CD4-positive, alpha-beta T cell (primary cell): ENCODE measurements at places on chromosomes 7 and 10. TPM values are rescaled to one million over a fixed set of nuclear protein-coding genes. Genes with fewer than 3 reads are reported as not detected.

Gene ITPRID1
- total RNA-seq: not detected

Gene ZPBP
- not detected for total RNA-seq

Gene SLC13A1
- total RNA-seq: not detected

Gene LRRC4
- total RNA-seq: 1.1 TPM

Gene COL1A2
- 0.28 TPM for total RNA-seq

Gene BAG3
- 65.1 TPM for total RNA-seq

Gene RADIL
- not detected for total RNA-seq

Gene C7orf33
- total RNA-seq: not detected

Gene MAGI2
- total RNA-seq: not detected

Gene PDLIM1
- total RNA-seq: 0.75 TPM

DNA sequence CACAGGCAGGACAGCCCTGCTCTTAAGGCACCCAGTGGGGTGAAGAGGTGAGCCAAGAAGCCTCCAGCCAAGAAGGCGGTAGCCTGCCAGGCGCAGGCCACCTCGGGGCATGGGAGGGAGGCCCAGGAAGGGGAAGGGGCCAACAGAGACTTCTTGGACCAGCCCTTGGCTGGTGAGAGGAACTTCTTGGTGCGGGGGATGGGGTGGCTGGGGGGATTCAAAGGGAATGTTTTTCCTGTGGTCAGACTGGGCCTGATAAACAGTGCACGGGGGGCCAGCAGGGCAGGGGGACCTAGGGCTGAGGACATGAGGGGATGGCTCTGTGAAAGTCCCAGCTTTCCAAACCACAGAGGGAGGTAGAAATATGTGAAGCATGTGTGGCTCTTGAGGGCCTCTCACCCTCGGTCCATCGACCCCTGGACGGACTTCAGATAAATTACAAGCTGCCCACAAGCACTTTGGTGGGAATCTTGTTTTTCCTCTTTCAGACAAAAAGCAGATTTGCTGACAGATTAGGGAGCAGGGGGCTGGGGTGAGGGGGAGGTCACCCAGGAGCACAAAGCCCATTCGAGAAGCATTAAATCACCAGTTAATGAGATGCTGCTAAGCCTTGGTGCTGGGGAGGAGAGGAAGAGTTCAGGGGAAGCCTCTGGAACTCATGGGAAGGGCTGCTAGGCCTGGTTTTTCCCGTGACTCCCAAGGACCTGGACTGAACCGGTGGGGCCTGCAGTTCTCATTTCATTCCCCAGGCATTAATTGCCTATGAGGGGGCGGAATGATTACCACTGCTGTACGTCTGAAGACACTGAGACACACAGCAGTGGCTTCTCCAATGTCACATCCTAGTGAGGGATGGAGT is 11.3 kb downstream of the CRYGN start:
- DNase-seq: no peak
- H3K27me3 ChIP-seq: no peaks in the 10 kb centered on the region
- peaks cover 72% of the 10 kb centered on the region for H3K4me1 ChIP-seq
- H3K27ac ChIP-seq: peak overlapping the region; percentile 53
- no peaks in the 10 kb centered on the region for H3K36me3 ChIP-seq

- H3K27me3 ChIP-seq: no peaks in the 10 kb centered on the region
- no peak overlapping the region for H3K4me3 ChIP-seq
- peak; percentile 12 for DNase-seq
- H3K4me1 ChIP-seq: peaks cover 14% of the 10 kb centered on the region
- H3K36me3 ChIP-seq: no peaks in the 10 kb centered on the region
Observed at GRCh38 chr7:30347226-30348082, 63.1 kb downstream of the ZNRF2 start.

DNA sequence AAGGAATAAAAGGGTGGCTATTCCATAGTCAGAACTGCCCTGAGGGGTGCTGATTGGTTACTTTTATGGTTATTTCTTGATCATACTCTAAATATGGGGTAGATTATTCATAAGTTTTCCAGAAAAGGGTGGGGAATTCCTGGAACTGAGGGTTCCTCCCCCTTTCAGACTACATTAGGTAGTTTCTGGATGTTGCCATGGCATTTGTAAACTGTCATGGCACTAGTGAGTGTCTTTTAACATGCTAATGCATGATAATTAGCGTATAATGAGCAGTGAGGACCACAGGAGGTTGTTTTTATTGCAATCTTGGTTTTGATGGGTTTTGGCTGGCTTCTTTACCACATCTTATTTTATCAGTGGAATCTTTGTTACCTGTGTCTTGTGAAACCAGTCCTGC is 26.5 kb upstream of the POT1 start:
- no peak overlapping the region for H3K4me3 ChIP-seq
- no peak for DNase-seq
- H3K36me3 ChIP-seq: no peaks in the 10 kb centered on the region
- no peaks in the 10 kb centered on the region for H3K4me1 ChIP-seq
- no peak overlapping the region for H3K27ac ChIP-seq
- H3K27me3 ChIP-seq: no peaks in the 10 kb centered on the region

GRCh38 chr7:39527296-39527695 is 38.9 kb upstream of the YAE1 start:
- no peaks in the 10 kb centered on the region for H3K36me3 ChIP-seq
- H3K4me1 ChIP-seq: no peaks in the 10 kb centered on the region
- H3K27ac ChIP-seq: no peak overlapping the region
- no peak overlapping the region for H3K4me3 ChIP-seq
- DNase-seq: no peak

- no peaks in the 10 kb centered on the region for H3K36me3 ChIP-seq
- DNase-seq: no peak
Observed at GRCh38 chr10:71211053-71211452, 1.3 kb upstream of the UNC5B start.

DNA sequence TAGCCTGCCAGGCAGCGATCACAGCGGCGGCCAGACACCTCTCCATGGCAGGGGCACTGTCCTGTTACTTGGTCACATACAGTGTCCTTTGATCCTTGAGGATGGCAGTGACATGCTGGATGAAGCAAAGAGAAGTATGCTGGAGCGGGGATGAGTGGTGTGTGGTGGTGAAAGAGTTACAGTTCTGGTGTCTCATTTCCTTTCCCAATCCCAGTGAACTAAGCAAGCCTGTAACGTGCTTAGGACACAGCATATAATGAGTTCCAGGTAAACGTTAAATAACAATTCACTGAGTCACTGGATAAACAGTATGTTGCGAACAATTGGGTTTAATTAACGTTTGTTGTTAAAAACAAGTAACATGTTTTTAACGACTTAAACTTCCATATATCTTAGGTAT is 63.5 kb upstream of the LAMB1 start:
- no peaks in the 10 kb centered on the region for H3K4me1 ChIP-seq
- no peaks in the 10 kb centered on the region for H3K36me3 ChIP-seq
- no peaks in the 10 kb centered on the region for H3K27me3 ChIP-seq
- no peak overlapping the region for H3K27ac ChIP-seq
- DNase-seq: no peak
- no peak overlapping the region for H3K4me3 ChIP-seq

- no peaks in the 10 kb centered on the region for H3K27me3 ChIP-seq
- H3K4me3 ChIP-seq: peak overlapping the region; percentile 10
- DNase-seq: peak; percentile 31
- peak overlapping the region; percentile 54 for H3K27ac ChIP-seq
Observed at GRCh38 chr10:80498833-80499741, 38.6 kb upstream of the SH2D4B start.

GRCh38 chr7:55557666-55558188 is 14.6 kb downstream of the VOPP1 start:
- no peak for DNase-seq
- H3K4me3 ChIP-seq: no peak overlapping the region
- H3K4me1 ChIP-seq: peaks cover 87% of the 10 kb centered on the region
- H3K27me3 ChIP-seq: no peaks in the 10 kb centered on the region
- H3K36me3 ChIP-seq: peaks cover 22% of the 10 kb centered on the region
- no peak overlapping the region for H3K27ac ChIP-seq

DNA sequence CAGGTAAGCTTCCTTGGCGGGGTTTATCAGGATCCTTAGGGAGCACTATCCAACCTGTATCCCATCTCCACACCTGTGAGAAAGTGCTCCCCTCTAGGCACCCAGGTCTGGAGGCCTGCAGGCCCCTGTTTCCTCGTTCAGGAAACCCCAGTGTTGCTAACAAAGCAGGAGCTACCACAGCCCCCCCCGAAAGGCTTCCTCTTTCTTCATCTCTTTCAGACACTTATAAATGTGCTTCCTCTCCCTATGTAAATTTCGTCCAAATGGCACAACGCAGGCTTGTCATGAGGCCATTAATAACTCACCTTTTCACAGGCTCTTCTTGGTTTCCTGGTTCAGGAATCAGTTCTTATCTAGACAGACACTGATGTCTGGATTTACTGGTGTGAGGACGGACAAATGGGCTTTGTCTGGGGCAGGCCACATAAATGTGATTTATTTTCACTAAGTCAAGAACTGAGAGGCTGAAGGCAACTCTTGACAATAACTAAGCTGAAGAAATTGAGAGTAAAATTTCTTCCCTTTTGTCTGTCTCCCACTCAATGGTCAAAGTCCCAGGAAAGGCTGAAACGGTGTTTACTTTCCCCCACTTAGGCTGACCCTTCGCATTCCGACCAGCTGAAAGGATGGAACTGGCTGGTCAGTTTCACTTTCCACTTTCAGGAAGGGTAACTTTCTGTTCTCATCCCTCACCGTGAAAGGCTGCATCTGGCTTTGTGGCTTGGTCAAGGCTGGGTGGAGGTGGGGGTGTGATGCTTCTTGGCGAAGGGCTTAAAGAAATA is 46.8 kb downstream of the PIK3AP1 start:
- H3K4me3 ChIP-seq: no peak overlapping the region
- H3K27me3 ChIP-seq: no peaks in the 10 kb centered on the region
- H3K4me1 ChIP-seq: peaks cover 7% of the 10 kb centered on the region
- H3K27ac ChIP-seq: peak overlapping the region; percentile 40
- DNase-seq: no peak

DNA sequence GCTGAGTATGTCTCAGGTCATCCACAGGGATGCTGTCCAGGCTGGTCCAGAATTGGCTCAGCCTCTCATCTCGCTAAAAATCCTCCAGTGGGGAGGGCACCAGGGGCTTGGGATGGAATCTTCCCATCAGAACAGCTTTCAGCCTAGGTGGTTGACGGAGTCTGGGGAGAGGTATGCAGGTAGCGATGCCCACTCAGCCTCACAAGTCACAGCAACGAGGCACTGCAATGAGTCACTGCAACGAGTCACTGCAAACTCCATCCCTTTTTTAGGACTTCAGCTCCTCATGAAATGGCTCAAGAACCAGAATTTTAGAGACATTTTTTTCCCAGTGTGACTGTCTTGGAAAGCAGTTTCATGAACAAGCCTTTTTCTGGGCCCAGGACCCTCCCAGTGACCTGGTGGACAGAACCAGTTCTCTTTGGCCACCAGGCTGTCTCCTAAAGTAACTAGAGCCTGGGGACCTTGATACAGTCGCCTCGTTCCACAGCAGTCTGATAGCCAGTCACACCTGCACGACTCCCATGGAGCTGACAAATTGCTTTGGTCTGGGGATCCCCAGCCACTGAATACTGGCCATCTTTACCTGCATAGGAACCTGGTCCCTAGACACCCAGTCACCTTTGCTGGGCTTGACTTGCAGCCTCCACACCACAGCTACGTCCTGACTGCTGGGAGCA is 41.3 kb upstream of the PPP2R2D start:
- H3K27ac ChIP-seq: no peak overlapping the region
- no peak overlapping the region for H3K4me3 ChIP-seq
- H3K36me3 ChIP-seq: no peaks in the 10 kb centered on the region
- H3K4me1 ChIP-seq: no peaks in the 10 kb centered on the region

GRCh38 chr10:58666024-58666423 is 153.4 kb downstream of the BICC1 start:
- no peaks in the 10 kb centered on the region for H3K4me1 ChIP-seq
- H3K36me3 ChIP-seq: no peaks in the 10 kb centered on the region
- DNase-seq: no peak
- no peaks in the 10 kb centered on the region for H3K27me3 ChIP-seq
- H3K4me3 ChIP-seq: no peak overlapping the region
- no peak overlapping the region for H3K27ac ChIP-seq

- no peak overlapping the region for H3K4me3 ChIP-seq
- H3K27ac ChIP-seq: no peak overlapping the region
Observed at GRCh38 chr7:14207138-14207537, 217.7 kb upstream of the ETV1 start.

DNA sequence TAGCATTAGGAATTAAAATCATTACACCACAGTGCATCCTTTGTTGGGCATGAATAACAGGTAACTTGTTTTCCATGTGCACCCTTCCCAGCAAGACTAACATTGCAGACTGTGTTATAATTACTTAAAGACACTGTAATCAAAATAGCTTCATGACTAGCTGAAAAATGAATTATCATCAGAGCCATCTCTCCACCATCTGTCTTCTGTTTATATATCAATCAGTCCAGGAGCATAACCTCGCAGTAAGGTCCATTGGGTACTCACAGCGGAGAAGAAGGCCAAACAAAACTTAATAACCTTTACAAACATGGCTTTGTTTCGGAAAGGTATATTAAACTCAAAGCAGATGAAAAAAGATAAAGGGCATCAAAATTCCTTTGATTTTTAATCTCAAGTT is 90.6 kb downstream of the ODAD2 start:
- H3K4me1 ChIP-seq: no peaks in the 10 kb centered on the region
- H3K27me3 ChIP-seq: no peaks in the 10 kb centered on the region
- no peaks in the 10 kb centered on the region for H3K36me3 ChIP-seq
- H3K27ac ChIP-seq: no peak overlapping the region

DNA sequence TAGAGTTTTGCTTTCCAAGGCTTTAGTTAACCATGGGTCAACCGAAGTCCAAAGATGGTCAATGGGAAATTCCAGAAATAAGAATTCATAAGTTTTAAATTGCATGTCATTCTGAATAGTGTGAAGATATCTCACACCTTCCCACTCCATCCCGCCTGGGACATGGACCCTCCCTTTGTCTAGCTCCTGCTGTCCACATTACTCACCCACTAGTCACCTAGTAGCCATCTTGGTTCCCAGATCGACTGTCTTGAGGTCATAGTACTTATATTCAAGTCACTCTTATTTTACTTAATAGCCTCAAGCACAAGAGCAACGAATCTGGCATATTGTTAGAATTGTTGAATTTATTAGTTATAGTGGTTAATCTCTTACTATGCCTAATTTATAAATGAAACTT is 366.6 kb downstream of the PRPF18 start:
- H3K27me3 ChIP-seq: no peaks in the 10 kb centered on the region
- H3K36me3 ChIP-seq: no peaks in the 10 kb centered on the region
- no peak overlapping the region for H3K4me3 ChIP-seq
- H3K27ac ChIP-seq: no peak overlapping the region
- H3K4me1 ChIP-seq: no peaks in the 10 kb centered on the region

DNA sequence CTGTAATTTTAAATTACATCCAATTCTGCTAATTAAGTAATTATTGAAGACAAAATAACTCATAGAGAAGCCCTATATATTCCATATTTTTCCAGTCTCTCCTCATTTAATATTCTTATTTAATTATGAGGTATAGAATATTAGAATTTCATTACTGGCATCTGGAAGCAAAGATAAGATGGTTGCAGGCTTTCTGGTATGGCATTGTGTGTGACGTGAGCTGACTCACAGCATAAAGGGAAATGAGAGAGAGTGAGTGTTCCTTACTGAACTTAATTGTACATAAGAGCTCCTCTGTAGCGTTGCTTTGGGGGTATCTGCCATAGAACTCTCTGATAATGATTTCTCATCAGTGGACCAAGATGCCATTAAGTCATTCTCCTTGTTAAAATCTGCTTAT is 127.4 kb upstream of the TEX47 start:
- H3K36me3 ChIP-seq: no peaks in the 10 kb centered on the region
- H3K4me3 ChIP-seq: no peak overlapping the region
- no peaks in the 10 kb centered on the region for H3K4me1 ChIP-seq
- H3K27ac ChIP-seq: no peak overlapping the region

- DNase-seq: no peak
- H3K27ac ChIP-seq: no peak overlapping the region
- peaks cover 2% of the 10 kb centered on the region for H3K27me3 ChIP-seq
Observed at GRCh38 chr7:159040912-159041711, 103.6 kb downstream of the VIPR2 start.
